ENCODE measurements at places on chromosomes 16 and 17.

GRCh38 chr17:55680686-55681341, 41.9 kb downstream of the TMEM100 start:
- no peak for DNase-seq

GRCh38 chr17:19578545-19578944, 44.9 kb downstream of the SLC47A1 start:
- no peak for DNase-seq

DNA sequence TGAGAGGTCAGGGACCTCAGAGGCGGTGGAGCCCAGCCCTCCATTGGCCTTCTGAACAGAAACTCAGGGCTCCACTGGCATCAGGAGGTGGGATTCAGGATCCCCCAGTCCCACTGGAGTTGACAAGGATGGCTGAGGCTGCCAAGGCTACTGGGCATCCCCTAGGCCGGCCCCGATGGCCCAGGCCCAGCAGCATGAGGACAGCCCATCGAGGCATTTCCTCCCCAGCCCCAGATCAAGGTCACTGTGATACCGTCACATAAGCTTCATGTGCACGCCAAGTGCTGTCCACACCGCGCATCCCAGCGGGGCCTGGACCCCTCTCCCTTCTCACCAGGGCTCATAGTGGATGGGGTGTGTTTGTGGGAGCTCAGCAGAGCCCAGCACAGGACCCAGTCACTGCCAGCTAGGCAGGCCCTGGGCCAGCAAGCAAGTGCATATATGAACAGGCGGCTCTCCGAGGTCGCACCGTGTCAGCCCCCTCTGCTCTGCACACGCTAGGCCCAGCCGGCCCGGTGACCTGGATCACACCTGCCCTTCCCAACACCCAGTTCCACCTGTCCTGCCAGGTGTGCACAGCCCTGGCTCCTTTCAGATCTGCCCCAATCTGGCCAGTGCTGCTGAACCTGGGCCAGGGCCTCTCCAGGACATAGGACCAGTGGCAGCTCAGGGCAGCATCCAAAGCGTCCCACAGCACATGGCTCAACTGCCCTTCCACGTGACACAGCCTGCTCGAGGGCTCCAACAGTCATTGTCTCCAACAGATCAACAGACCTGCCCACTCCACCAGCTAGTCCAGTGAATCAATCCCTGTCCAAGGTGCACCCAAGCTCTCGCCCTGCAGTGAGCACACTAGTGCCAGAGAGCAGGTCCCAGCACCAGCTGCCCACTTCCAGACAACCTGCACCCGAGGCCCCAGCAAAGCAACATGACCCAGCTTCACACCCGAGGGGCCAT, 32.8 kb upstream of the RASD1 start:
- no peak for DNase-seq

DNA sequence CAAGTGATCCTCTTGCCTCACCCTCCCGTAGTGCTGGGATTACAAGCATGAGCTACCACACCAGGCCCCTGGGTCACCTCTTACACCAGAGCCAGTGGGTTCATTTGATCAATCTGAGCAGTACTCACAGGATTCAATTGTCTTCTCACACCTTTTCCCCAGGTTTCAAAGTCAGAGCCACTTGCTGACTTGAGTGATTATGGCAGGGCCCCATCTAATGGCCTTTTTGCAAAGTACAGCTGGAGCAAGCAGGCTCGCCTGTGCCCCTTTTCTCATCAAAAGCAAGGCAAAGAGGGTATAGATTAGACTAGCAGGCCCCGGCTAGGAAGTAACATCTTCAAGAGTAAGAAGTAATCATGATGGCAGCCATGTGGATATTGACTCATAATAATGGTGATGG, 114.8 kb upstream of the NOL11 start:
- DNase-seq = no peak

GRCh38 chr16:5302372-5303114, 204.9 kb upstream of the EEF2KMT start:
- no peak for DNase-seq

GRCh38 chr17:2954898-2955445, 108.4 kb downstream of the OR1D5 start:
- no peak for DNase-seq

GRCh38 chr16:66485376-66485775, 58.3 kb downstream of the BEAN1 start:
- DNase-seq = no peak

DNA sequence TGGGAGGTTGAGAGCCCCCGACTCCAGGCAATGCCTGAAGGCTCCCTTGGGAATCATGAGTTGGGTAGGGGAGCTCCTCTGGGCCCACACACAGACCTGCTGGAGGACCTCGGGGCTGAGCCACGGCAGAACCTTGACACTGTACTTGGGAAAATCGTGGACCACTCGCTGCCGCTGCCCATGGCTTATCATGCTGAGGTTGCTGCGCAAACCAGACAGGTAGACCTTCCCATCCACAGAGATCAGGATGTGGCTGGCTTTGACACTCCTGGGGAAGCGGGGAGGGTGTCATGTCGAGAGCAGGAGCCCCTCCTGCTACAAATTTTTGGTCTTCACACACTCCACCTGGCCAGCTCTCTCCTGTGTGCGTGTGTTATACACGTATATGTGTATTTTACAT, 7.2 kb upstream of the LIMD2 start:
- no peak for DNase-seq

DNA sequence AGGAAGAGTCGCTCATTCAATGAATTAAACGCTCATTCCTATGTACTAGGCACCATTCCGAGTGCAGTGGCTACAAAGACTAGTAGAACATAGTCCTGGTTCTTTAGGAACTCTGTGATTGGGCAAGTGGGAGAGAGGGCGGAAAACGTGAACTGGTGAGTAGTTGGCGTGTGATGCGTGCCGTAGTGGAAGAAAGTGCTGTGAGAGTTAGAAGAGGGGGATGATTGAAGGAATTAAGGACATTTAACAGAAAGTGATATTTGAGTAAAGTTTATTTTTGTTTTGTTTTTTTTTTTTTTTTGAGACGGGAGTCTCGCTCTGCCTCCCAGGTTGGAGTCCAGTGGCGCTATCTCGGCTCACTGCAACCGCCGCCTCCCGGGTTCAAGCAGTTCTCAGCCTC, 7.9 kb upstream of the SLFN14 start:
- DNase-seq = no peak

Data from renal cortex interstitium (tissue), 15 donors.